ENCODE measurements at places on chromosomes 1 and 21.

DNA sequence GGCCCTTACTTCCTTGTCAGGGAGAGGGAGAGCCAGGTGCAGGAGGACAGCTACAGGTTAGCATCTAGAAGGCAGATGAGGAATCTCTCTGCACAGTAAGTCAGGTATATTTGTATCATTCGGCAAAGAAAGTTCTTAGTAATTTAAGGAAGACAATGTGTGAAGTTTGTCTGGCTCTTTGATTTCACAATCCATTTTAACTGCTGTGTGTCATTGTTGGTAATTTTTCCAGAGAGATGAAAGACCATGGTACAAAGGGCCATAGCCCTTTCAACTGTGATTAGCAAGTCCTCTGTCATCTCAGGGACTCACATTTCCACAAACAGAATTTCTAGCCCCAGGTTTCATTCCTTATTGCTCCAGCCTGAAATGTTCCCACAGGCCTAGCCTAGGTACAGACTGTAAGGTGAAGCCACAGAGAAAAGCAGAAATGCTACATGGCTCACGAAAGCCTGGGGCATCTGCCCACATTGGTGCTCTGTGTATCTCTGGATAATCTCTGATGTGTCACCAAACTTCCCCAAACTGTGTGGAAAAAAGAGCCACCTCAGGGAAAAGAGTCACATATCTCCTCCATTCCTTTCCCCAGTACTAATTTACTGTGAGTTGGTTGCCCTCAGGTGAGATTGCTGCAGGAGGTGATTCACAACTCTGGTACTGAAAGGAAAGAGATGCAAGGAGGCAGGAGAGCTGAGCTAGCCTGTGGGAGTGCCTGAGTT is 70.6 kb downstream of the SYT6 start:
- no peak for DNase-seq

DNA sequence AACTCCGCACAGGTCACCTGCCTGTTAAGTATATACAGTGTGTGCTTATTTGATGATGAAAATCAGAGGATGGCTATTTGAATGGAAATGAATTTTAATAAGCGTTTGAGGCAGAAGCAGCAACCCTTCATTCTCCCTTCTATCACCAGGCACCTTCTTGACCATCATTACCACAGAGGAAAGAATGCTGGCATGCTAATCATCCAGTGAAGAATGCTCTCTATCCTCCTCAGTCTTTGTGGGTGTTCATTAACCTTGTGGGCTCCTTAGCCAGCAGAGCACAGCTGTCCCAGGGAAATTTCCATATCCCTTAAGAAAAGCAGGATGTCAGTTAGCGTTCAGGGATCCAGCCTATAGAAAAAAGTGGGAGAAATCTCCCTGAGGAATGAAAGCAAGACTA is 428.0 kb upstream of the CAMK1G start:
- no peak for DNase-seq

GRCh38 chr21:34715518-34715917 is 46.7 kb downstream of the CLIC6 start:
- DNase-seq: no peak

GRCh38 chr21:42629933-42630589 is 23.4 kb upstream of the PDE9A start:
- no peak for DNase-seq

DNA sequence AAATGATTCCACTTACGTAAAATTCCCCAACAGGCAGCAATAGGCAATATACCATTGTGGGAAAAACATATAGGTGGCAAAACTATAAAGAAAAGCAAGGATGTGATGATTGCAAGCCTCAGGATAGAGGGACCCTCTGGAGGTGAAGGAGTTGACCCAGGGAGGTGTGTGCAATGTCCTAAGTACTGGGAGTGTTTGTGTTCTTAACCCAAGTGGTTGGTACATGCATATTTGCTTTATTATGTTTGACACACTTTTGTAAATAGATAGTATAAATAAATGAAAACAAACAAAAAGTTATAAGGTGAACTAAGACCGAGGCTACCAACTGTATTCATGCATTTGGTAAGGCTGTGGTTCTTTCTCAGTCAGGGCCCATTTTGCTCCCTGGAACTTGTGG is 7.5 kb downstream of the MX1 start:
- DNase-seq: no peak

- DNase-seq: no peak
Measured at GRCh38 chr1:34425785-34426184, 249.1 kb downstream of the C1orf94 start.

DNA sequence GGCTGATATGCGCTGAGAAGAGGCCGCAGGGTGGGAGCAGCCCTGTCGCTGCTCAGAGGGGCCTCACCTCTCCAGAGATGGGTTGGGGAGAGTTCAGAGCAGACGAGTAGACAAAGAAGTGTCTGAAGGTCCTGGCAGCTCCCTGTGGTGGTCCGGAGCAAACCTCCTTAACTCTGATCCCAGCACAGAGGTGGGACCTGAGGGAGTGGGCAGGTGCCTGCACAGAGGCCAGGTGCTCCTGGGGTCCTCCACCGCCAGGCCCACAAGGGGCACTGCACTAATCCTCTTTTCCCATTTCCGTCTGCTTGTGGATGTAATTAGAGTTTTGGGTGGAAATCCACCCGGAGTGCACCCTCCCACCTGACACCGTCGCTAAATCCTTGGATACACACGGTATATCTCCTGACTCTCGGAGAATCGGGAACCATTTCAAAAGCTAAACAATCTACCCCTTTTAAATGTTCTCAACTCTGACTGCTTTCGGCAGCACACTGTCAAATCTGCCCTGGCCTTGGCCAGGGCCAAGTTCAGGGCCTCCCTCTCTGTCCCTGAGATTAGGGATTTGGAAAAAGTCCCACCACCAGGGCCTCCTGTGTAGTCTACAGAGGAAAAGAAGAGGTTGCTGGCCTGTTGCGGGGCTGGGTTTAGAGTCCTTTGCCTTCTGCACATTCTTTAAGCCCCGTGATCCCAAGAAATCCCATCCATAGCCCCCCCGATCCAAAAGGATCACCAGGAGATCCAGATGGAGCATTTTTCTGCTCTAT is 22.4 kb downstream of the CASZ1 start:
- DNase-seq: no peak

DNA sequence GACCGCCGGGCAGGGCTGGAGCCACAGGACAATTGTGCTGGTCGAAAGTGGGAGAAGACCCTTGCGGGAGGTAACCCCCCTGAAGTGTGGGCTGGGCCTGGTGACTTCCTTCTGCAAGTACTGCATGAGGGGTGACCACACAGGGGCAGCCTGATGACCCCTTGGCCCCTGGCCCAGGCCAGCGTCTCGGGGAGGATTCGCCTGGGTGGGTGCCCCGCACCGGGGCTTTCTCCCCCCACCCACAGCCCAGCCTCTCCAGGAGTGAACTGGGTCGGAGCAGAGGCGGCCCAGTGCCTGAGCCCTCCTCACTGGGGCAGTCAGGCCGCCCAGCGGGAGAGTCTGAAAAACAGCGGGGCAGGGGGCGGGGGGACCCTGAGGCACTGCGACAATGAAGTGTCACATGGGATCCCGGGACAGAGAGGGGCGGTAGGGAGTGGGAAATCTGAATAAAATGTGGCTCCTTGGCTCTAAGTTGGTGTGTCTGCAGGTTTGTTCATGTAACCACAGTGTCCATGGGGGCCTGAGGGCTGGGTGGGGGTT is 1.6 kb upstream of the DNMT3L start:
- DNase-seq: no peak

- DNase-seq: no peak
Measured at GRCh38 chr1:236520445-236521005, 3.3 kb upstream of the LGALS8 start.

DNA sequence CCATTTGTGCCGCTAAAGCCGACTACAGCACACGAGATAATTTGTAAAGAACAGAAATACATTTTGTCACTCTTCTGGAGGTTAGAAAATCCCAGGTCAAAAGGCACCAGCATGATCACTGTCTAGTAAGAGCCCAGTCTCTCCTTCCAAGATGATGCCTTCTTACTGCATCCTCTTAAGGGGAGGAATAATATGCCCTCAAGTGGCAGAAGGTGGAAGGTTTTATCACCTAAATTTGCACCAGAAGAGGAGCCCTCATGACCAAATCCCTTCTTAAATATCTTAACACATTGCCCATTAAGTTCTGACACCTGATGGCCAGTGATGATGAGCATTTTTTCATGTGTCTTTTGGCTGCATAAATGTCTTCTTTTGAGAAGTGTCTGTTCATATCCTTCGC is 326.7 kb upstream of the RGS18 start:
- DNase-seq: no peak

DNA sequence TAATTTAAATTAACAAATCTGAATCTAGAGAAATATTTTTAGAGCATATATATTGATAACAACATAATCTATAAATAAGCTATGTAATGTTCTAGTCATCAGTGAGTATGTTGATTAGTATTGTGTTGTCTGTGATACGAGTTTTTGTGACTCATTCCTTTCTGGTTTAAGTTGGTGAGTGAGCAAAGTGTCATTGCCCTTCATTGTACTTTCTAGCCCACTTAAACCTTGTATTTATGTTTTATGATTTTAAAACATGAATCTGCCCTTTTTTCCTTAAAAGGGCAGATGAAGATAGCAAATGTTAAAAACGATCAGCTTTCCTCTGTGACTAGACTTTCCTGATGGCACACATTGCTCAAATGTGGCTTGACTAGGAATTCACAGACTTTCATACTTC is 38.5 kb downstream of the MACO1 start:
- no peak for DNase-seq

GRCh38 chr1:201065686-201066085 is 42.2 kb upstream of the KIF21B start:
- no peak for DNase-seq

DNA sequence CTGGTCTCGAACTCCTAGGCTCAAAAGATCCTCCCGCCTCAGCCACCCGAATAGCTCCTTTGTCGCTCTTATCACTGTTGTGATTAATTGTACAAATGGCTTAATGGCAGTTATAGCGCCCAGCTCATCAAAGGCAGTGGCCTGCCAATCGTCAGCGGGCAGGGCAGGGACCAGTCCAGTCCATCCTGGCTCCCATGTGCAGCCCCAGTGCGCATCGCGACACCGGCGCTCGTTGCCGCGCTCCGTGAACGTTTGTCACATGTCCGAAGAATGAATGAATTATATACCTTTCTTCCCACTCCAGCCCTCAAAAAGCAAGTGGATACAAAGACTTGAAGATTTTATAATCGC is 18.4 kb downstream of the MTX1 start:
- DNase-seq: peak; percentile 91

- DNase-seq: peak; percentile 52
Measured at GRCh38 chr1:31182352-31182751, 57.3 kb downstream of the NKAIN1 start.

DNA sequence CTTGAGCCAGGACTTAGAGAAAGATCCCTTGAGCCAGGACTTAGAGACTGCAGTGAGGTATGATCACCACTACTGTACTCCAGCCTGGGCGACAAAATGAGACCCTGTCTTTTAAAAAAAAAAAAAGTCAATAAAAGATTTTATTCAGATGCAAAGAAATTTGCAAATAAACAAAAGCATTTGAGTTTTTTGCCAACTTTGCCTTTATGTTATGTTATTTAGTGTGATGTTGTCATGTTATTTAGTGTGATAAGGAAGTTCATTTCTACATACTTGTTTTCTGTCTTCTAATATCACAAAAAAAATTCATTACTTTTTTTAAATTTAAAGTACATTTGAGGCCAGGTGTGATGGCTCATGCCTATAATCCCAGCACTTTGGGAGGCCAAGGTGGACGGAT is 9.0 kb downstream of the RAD54L start:
- DNase-seq: no peak

DNA sequence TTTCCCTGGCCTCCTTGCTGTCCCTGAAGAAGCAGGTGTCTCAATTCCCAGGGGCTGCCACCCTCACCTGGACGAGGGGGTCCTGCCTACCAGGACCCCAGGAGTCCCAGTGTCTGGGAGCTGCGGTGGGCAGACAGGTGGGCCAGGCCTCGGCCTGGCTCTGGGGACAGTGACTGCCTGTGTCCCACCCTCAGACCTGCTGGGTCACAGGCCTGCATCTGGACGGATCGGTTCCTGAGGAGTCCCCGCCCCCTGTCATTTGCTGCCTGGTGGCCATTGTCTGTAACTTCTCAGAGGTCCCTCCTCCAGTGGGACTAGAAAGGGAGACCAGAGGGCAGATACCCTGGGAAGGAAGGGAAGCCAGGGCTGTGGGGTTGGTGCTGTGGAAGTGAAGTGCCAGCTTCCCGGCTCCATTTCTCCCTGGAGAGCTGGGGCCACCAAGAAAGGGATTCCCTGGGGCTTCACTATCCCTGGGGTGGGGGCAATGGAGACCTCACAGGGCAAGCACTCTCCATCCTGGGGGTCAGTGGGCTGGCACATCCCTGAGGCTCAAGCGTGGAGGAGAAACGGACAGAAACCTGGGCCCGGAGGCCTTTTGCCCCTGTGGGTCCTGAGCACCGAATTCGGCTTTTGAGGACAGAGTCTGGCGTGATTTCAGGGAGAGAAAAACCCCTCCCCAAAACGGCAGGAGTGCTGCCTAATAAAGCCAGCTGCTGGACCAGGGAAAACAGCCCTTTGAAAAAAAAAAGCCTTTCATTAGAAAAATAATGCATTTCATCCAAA is 157.3 kb downstream of the PEX14 start:
- DNase-seq: no peak

DNA sequence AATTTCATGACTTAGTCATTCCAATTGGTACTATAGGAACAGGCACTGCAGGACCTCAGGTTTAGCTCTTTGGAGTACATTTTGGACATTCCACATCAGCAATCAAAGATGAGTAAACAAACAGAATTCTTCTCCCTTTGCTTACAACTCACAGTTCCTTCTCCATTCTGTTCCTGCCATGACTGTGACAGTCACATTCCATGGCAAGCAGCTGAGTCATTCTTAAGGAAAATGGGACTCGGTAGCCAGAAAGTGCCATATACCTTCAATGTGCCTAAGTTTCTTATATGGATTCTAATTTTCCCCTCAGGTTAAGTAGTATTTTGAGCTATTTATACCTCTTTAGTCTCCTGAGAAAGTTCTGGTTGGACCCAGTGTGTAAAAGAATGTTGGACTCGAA is 25.6 kb downstream of the CRCT1 start:
- no peak for DNase-seq

DNA sequence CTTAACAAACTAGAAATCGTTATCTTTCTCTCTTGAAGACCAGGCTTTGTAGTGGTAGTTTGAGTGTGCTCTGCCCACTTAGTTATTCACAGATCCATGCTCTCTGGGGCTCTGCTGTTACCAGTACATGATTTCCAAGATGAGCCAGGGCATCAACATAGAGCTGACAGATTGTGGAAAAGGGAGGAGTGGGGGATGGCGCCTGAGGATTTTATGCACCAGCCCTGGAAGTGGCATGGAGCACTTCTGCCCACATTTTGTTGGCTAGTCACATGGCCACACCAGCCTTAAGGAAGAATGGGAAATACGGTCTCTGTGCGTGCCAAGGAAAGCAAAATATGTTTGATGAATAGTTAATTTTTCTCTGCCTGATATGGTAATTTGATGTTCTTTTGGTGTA is 18.2 kb downstream of the TSNAX start:
- DNase-seq: no peak

Data from NCI-H1417 (cell line).